ENCODE measurements at places on chromosomes 13 and 19.

- peak; percentile 54 for DNase-seq
Measured at GRCh38 chr19:40549007-40549708, 27.5 kb upstream of the SHKBP1 start.

DNA sequence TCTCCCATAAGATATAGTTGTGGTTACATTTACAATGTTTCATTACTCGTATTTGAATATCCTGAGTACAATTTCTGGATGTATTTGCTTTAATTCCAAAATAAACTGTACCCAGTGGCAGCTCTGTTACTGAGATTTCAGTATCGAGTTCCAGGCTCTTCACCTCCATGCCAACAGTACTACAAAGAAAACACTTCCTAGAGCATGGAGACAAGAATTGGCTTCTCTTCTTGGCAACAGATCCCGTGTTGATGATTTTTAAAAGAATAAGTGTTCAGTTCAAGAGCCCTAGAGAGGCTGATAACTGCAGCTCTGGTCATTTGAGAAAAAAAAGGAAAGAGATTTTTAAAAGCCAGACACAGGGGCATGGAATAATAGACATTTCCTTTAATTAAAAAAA, 302.8 kb downstream of the EFNB2 start:
- DNase-seq, result no peak

- DNase-seq, result no peak
Measured at GRCh38 chr13:75362026-75362425, 119.9 kb downstream of the TBC1D4 start.

DNA sequence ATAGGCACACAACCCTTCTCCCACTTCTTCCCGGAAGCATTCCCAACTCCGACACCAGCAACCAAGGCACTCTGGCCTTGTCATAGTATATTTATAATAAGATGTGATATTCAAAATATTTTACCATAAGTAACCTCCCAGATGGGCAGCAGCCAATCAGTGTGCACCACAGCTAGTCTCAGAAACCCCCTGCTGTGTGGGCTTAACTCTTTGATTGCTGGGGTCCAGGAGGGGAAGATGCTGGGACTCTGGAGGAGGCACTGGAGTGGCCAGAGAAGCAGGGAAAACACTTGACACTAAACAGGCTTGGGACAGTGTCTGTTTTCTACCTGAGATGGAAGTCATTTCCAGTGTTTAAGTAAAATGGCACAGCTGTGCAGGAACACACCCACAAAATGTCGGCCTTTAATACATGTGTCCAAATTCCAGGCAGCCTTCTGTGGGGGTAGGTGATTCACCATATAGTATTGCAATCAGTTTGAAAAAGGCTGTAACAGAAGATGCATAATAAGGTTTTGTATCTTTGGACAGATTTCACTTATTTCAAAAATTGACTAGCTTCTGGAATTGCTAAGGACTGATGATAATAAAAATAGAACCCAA, 100.7 kb downstream of the MBNL2 start:
- DNase-seq, result peak; percentile 71

DNA sequence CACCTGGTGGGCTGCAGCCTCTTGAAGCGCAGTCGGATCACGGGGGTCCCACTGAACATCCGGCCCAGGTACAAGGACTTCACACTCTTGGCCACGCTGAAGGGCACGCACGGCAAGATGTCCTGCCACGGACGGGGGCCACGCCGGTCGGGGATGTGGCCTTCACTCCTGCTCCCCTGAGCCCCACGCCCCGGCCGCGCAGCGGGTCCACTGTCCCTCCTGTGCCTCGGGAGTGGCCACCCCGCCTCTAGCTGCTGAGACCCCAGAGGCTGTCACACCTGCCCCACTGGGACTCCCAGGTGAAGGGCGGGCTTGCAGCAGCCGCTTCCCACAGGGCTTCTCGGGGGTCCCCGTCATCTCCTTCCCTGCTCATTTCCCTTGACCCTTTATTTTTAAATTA, 31.2 kb downstream of the GAS6 start:
- DNase-seq, result no peak

- peak; percentile 73 for DNase-seq
Measured at GRCh38 chr19:18208098-18208951, 4.5 kb upstream of the RAB3A start.

DNA sequence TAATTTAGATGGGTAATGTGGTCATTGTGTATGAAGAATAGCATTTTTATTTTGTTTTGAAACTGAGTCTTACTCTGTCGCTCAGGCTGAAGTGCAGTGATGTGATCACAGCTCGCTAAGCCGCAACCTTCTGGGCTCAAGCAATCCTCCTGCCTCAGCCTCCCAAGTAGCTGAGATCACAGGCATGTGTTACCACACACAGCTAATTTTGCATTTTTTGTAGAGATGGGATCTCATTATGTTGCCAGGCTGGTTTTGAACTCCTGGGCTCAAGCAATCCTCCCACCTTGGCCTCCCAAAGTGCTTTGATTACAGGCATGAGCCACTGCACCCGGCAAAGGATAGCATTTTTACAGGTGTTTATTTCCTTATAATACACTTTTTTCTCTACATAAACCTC, 36.6 kb downstream of the SERTM1 start:
- DNase-seq, result no peak

- DNase-seq, result peak; percentile 87
Measured at GRCh38 chr19:58059003-58059670, at the start of gene ZNF135. ZNF135 (plus strand) TSS chr19:58059282; CDS start chr19:58060003, 721 bp downstream.

DNA sequence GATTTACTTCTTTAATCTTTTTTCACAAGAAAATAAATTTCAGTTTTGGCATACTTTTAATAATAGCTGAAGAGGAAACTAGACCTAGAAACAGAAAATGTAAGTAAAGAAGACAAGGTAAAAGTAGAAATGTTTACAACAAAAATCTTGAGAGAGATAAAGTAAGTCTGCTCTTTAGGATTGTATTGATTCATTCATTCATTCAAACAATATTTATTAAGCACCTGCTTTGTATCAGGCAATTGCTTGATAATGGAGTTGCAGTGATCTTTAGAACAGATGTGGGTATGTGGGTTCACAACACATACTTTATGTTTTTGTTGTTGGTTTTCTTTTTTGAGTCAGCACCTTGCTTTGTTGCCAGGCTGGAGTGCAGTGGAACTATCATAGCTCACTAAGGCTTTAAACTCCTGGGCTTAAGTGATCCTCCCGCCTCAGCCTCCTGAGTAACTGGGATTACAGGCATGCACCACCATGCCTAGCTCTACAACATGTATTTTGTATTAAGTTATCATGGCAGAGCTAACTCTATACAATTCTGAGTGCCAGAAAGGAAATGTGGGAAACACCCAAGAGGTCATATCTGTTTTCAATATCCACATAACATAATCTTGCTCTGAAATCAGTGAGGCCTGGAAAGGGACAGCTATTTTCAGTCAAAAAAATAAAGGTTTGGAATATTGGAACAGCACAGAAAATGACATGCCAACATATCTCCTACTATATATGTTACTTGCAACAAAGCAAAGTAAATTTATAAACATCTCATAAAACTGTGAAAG, 8.8 kb upstream of the SPART start:
- no peak for DNase-seq

GRCh38 chr19:40433391-40434216, 7.8 kb upstream of the SERTAD1 start:
- peak; percentile 92 for DNase-seq

GRCh38 chr13:73421310-73421912, 362.6 kb downstream of the KLF5 start:
- DNase-seq, result peak; percentile 19

- peak; percentile 58 for DNase-seq
Measured at GRCh38 chr13:36395280-36395679, 37.0 kb upstream of the CCNA1 start.

- DNase-seq, result no peak
Measured at GRCh38 chr13:41490371-41491015, 33.1 kb downstream of the RGCC start.

DNA sequence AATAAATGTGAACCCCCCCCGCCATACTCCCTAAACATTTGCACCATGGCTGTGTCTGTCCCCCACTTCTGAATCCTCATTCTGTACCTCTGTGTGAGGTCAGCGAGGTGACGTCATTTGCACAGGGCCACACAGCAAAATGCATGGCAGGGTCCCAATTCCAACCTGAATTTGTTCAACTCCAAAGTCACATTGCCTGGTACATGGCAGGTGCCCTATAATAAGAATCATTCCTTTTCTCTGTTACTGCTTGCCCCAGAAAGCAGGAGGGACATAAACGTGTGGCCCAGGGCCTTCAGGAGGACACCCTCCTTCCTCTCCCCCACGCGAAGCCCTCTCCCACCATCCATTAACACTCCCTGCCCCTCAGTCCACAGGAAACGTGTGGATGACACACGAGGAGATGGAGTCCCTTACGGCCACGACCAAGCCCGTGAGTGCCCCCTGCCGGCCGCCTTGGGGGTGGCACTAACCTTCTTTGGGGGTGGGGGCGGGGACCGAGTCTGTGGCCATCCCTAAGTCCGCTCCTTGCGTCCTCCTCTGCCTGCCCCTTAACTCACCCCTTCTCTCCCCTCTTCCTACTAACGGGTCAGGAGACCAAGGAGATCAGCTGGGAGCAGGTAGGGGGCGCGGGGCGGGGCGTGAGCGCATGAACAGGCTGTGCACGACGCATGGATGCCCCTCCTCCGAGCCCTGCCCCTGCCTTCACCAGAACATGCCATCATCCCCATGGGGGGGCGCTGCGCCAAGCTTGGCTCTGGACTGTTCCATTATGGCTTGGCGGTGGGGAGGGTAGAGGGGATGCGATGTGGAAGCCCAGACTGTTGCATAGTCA, 9.4 kb downstream of the HRC start:
- DNase-seq, result peak; percentile 77

GRCh38 chr13:77383097-77383496, 56.2 kb upstream of the MYCBP2 start:
- DNase-seq, result no peak

DNA sequence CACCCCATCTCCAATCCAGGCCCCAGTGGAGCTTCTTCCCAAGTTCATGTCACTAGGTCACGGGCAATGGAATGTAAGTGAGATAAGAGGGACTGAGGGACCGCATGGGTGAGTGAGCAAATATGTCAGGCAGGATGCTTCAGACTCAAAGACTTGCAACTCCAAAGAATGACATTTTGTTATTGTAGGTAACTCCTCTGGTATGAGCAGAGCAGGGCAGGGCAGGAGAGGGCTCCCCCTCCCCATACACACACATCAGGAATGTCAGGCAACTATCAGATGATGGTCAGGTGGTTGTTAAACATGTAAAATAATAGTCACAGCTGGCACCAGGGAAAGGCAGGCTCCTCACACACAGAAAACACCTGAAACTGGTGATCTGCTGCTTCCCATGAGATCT, 10.6 kb downstream of the ERVV-2 start:
- DNase-seq, result no peak
